Stimulated activated CD4-positive, alpha-beta T cell treated with anti-CD3 and anti-CD28 coated beads, Interleukin-1b, Interleukin-23, amount 100 ng/mL, for 1 hour (primary cell): ENCODE measurements at places on chromosomes 3 and 15.

- DNase-seq: no peak
Measured at GRCh38 chr3:74309716-74310115, 304.7 kb downstream of the CNTN3 start.

DNA sequence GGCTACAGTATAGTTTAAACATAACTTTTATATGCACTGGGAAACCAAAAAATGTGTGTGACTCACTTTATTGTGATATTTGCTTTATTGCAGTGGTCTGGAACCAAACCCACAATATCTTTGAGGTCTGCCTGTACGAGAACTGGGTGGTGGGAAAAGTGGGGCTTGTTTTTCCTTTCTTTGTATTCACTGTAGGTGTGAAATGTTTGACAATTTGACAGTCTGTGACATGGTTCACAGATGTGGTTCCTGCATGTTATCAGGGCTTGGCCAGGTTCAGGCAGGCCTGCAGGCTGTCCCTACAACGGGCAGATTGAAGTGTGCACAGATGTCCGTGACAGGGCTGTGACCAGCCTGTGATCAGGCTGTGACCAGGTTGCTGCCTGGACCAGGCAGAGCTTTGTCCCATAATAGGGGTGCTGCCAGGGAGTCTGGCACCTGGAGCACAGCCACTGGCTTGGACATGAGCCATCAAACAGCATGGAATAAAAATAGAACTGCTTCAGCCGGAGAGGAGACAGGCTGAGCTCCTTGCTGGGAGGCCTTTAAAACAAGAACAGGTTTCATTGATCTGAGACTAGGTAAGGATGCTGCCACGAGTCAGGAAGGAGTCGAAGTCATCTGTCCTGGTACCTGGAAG lies 61.0 kb downstream of the KLF13 start:
- no peak for DNase-seq

DNA sequence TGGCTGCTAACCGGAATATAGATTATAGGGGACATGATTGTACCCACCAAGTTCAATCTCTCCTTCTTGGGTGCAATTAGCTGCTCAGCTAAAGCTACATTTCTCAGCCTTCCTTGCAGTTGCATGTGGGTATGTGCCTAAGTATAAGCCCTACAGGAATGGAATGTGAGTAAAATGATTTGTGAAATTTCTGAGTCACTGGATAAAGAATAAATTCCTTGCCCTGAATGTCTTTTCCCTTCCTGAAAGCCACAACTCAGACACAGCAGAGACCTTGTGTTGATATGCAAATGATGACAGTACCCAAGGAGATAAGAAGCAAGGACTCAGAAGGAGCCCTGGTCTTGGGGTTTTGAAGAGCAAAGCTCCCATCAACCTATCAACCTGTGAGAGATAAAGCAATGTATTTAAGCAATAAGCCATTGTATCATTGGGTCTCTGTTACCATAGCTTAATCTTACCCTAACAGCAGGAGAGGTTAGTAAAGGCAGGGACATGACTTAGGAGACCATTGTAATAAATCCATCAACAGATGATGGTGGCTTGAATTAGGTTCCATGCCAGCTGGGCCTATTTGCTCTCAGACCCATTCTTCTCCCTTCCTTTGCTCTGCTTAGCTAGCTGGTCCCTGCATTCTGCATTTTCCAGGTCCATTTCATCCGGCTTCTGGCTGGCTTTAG lies 25.6 kb upstream of the ZNF280D start:
- DNase-seq: no peak

GRCh38 chr3:122101646-122102045 lies 46.5 kb downstream of the CD86 start:
- no peak for DNase-seq

DNA sequence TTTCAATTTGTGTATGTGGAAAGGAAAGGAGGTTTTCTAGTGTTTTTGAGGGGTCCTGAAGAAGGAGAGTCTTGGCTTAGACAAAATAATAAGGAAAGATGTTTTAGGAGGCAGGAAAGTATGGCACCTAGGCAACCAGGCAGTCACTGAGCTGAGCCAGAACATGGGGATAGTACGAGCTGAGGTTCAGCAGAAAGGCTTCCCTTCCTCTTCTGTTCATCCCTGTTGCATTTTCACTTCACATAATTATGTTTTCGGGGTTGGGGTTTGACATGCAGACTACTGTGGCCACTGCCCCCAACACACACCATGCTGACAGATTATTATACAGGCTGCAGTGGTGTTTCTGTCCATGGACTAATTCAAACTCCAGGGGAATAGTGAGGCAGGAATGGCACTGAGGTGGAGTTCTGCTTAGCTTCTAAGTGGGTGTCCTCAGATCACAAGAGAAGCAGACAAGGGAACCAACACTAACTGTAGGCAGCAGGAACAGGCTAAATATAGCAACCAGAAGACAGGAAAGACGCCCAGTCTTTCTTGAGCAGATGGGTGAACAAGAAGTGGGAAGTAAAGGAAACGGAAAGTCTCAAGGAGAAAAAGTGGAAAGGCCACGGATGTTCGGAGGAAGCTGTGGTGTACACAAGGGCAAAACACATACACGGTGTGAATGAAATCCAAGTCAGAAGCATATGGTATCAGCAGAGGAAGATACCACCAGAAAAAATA lies 305.8 kb downstream of the PLCL2 start:
- DNase-seq: no peak

DNA sequence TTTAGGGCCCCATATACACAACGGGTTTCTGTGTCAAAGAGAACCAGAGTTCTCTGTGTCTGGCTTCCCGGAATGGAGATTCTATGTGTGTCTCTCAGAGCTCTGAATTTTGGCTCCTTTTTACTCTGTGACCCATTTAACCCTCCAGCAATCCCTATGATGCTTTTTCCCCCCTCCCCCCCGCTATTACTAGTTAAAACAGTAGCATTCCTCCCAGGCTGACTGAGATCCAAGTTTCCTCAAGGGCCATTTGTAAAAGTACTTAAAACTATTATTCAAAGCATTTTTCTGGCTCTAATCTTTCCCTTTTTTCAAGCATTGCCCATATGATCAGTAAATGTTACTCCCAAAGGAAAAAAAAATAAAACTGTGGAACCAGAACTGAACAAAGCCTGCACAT lies 6.6 kb upstream of the STAC start:
- no peak for DNase-seq

DNA sequence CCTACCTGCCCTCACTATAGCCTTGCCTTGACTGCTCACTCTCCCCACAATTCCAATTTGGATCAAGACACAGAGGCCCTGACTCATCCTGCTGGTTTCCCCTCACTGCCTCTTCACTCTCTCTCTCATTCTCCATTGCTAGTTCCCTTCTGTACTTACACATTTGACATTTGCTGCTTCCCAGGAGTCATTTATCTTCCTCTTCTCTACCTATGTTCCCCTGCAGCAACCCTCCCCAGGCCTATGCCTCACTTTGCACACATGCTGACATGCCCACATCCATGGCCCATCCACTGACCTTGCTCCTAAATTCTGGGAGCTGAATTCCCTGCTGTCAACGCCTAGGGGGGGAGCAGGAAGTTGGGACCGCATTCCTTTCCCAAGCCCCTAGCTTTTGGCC lies 82.2 kb downstream of the SRGAP3 start:
- DNase-seq: no peak

GRCh38 chr15:61444585-61444984 lies 215.5 kb upstream of the RORA start:
- DNase-seq: no peak

GRCh38 chr15:82047453-82048400 lies 1.9 kb upstream of the MEX3B start:
- no peak for DNase-seq

GRCh38 chr15:57037548-57037947 lies 119.1 kb downstream of the TCF12 start:
- DNase-seq: no peak

DNA sequence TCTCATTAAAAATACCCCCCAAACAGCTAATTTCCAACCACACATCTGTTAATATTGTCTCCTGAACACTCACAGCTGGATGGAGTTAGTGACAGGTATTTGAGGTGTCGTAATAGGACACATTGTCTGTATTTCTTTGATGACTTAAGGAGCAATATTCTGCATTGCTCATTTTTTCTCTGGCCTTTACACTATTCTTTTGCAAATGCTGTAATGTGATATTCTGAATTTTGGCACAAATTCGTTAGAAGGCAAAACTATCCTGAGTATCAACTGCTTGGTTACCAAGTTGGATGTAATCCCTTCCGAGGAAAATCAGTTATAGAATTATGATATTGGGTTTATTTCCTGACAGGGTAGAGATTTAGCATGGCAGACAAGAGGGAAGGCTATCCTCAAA lies 1030.2 kb downstream of the MCTP2 start:
- DNase-seq: no peak

DNA sequence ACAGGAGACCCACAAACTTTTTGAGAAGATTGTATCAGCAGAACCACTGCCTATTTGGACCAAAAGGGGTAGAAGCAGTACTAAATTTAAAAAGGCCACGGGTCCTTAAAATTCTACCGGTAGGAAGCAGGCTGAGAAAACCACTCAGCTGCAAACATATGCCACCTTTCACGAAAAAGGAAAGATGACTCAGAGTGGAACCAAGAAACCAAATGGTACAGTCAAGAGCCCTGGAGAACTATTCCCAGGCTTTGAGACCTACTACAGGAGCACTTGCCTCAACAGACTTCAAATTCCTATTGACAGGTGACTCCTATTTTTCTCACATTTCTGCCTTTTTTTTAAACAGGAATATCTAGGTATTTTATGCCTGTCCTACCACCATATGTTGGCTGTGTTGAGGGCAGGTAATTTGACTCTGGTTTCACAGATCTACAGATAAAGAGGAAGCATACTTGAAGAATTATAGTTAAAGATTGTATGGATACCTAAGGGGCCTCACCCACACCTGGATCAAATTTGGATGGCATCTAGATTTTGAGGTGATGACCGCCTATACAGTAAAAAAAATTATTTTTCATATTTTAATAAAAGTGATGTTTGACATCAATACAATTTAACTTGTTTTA lies 10.1 kb downstream of the GOLIM4 start:
- DNase-seq: no peak

DNA sequence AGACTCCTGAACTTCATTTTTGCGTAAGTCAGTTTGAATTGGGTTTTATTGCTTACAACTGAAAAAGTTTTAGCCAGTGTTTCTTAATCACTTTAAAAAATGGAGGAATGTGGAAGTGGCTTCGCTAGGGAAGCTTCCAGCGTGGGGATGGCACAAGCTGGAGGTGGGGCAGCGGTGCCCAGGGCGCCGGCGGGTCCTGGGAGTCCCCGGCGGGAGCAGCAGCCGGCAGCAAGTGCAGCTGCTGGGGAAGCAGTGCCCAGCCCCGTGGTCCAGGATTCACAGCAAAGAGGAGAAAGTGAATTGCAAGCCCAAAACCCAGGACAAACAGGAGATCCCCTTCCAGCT lies 301.8 kb upstream of the PROK2 start:
- no peak for DNase-seq

DNA sequence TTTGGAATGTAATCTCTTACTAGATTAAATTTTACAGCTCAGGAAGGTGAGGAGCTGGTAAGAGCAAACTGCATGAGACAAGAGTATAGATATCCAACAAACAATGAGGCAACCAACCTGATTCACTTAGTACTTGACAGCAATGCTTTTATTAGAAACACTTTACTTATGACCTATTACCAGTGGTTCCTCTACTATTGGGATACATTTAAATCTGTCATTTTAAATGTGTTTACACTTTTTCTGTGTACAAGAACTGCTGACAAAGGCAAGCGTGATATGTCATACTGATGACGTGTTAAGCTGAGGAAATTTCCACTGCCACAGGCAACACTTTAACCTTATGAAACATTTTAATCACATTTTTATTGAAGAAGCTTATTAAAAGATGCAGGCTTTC lies 1043.3 kb downstream of the FHIT start:
- no peak for DNase-seq

DNA sequence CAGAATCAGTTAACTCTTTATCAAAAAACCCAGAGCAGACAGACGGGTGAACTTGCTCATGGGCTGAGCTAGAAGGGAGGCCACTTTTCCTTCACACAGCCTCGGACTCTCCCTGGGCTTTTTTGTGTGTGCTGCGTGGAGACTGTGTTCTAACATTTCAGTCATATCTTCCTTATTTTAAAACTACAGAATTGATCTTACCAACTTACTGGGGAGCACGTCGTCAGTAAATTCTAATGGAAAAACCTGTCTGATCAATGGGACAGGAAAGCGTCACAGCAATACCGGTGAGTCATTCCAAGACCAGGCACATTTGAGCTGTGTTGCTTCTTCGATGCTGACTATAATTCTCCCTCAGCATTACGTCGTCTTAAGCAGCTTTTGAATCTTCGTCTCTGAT lies 145.1 kb downstream of the LPP start:
- DNase-seq: no peak

- DNase-seq: no peak
Measured at GRCh38 chr3:7646851-7647250, 785.9 kb downstream of the GRM7 start.

GRCh38 chr15:65595960-65596359 lies 15.0 kb downstream of the INTS14 start:
- no peak for DNase-seq

DNA sequence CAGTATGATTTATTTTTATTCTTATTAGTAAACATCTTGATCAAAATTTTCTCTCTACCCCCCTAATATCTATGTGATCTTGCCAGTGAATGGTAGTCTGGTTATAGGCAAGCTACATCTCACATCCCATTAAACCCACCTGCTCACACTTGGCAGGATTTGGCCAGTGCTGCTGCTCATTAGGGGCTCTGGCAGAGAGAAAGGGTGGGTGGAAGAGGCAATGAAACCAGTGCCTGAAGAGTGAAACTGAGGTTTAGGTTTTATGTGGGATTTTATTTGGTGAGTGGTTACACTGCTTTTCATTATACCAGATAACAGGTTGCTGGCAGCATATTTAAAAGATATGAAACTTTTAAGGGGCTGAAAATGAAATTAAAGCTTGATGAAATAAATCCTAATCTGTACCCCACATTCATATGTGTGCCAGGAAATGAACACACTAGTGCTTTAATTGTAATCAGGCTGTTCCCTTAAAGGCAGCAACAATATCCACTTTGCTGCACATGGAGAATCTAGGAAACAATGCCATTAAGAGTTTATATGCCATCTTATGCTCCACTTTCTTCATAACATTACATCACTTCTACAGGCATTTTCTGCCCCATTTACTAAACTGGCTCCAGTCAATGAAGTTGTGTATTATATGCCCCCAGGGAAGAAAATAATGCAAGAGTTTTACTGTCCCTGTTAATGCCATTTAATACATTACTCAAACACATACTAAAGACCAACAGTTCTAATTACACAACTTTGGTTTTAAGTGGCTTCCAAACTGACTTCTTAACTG lies 688.7 kb downstream of the MECOM start:
- no peak for DNase-seq

GRCh38 chr3:112059497-112059896 lies 25.0 kb downstream of the TMPRSS7 start:
- no peak for DNase-seq

DNA sequence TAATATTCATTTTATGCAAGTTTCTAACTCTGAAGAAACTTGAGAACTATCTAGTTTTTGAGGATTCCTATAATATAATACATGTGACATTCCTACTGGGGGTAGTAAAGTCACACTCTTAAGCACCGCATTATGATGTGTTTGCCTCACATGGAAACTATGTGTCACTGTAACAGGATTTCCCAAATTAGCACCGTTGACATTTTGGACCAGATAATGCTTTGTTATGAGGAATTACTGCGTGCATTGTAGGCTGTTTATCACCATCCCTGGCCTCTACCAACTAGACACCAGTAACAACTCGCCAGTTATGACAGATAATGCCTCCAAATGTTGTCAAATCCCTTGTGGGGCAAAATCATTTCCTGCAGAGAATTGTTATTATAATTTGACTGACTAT lies 267.8 kb downstream of the RAP2B start:
- no peak for DNase-seq

- DNase-seq: no peak
Measured at GRCh38 chr15:82743810-82744209, 34.1 kb upstream of the AP3B2 start.
